Prostate gland (tissue), 2 donors: ENCODE measurements at places on chromosomes 2 and 18. TPM values are rescaled to one million over a fixed set of nuclear protein-coding genes. Genes with fewer than 3 reads are reported as not detected.

Gene UGT1A8
- total RNA-seq, result not detected

Gene ADD2
- total RNA-seq, result 0.32 TPM

Gene WIPF1
- 7.2 TPM for total RNA-seq

Gene NIFK
- 57.7 TPM for total RNA-seq

Gene IGFBP2
- total RNA-seq, result 152 TPM

DNA sequence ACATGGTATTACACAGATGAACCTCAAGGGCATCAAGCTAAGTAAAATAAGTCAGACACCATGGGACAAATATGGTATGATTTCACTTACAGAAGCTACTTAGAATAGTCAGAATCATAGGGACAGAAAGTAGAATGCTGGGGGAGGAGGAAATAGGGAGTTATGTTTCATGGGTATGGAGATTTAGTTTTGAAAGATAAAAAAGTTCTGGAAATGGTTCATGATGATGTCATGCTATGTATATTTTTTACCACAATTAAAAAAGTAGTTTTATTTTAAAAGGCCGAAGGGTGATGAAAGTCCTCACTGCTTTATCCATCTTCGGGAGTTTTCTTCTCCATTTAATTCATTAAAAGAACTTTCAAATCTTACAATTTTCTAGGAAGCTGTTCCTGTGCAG is 181.9 kb downstream of the CALCRL start:
- no peak for DNase-seq

DNA sequence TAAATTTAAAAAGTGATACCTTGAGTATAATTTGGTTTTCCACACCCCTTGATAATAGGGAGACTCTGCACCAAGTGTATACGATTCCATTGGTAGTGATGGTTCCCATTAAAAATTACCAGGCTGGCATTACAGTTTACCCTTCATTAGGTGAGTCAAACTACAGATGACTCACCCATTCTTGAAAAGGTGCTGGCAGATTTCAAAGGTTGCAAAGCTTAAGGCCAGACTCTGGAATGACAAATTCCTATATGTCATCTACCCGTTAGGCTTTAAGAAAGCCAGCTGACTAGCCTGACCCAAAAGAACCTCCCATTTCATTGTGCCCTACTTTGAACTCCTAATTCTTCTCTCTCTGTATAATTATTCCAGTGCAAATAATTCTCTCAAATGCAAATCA is 124.4 kb downstream of the LRRTM4 start:
- DNase-seq, result no peak

GRCh38 chr2:94872088-94872618 is 923 bp downstream of the TEKT4 start:
- no peak for DNase-seq

DNA sequence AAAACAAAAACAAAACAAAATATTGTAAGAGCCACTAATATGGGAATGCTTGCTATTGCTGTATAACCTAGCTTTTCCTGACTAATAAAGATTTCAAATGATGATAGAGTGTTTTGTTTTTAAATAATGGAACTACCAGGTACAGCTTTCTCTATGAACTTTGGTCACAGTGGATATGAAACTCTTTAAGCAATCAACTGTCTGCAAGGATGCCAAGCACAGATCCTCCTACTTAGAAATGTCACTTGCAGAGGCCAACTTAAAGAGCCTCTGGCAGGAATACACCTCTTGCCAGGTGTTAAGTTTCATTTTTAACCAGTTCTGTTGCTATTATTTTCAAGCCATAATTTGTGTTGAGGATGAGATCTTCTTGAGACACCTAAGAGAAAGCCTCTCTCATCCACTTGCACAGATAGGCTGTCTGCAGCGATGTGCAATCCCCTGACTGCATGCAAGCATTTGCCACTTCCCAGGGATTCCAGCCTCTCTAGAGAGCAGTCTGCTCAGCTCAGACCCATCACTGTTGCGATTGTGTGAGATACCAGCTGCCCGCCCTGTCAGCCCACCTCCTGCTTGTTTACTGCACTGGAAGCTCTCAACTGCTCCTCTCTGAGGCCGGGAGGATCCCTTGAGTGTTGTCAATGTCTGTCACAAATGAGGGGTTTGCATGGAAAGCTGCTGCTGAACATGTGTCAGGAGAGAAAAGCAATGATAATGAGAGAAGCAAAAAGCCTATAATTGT is 86.1 kb upstream of the SCG2 start:
- DNase-seq, result no peak

GRCh38 chr2:233795735-233796171 is 17.6 kb downstream of the MROH2A start:
- DNase-seq, result no peak

DNA sequence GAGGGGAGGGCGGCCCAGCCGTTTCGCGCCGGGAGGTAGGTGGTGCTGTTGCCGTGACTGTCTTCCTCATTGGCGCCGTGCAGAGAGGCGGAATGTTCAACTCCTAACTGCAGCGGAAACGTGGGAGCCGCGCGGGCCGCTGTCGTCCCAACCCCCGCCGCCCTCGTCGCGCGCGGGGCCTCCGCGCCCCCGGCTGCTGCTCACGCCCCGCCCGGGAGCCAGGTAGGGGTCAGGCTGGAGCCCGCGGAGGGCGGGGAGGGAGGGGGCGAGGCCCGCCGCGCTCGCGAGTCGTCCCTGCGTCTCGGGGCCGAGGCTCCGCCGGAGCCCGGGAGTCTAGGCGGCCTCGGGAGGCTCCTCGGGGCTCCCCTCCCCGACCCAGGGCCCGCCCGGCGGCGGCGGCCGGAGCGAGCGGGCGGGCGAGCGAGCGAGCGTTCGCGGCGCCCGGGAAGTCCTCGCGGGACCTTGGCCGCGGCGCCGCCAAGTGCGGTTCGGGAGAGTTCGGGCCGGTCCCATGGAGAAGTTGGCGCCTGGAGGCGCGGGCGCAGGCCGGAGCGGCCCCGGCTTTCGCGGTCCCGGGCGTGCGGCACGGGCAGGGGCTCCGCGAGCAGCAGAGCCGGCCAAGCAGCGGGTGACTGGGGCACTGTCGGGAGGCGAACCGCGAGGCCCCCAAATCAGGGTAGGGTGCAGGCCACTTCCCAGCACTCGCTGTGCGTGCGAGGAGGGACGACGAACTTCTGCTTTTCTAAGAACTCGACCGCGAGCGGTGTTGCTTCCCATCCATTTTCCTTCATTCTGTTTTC is at the start of gene MAP3K20:
TSS of gene MAP3K20 (plus strand) at position 66 of the 800 bp plus-strand sequence. CDS start 15,186 bp downstream, outside the sequence.
- DNase-seq, result peak; percentile 75

DNA sequence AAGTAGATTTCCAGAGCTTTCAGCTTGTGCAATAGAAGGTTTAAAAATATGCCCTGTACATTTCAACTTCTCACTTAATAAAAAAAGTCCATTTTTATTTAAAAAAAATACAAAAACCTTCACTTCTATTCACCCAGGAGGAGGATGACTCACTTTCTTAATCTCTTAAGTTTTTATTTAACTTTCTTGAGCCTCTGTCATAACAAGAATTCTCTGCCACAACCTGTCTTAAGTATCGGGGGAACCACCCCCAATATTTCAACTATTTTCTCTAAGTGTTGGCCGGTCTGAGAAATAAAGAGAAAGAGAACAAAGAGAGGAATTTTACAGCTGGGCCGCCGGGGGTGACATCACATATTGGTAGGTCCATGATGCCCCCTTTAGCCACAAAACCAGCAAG is 58.4 kb downstream of the LRATD1 start:
- DNase-seq, result no peak

GRCh38 chr2:202375033-202375608 is 1.0 kb upstream of the BMPR2 start:
- DNase-seq, result peak; percentile 34

DNA sequence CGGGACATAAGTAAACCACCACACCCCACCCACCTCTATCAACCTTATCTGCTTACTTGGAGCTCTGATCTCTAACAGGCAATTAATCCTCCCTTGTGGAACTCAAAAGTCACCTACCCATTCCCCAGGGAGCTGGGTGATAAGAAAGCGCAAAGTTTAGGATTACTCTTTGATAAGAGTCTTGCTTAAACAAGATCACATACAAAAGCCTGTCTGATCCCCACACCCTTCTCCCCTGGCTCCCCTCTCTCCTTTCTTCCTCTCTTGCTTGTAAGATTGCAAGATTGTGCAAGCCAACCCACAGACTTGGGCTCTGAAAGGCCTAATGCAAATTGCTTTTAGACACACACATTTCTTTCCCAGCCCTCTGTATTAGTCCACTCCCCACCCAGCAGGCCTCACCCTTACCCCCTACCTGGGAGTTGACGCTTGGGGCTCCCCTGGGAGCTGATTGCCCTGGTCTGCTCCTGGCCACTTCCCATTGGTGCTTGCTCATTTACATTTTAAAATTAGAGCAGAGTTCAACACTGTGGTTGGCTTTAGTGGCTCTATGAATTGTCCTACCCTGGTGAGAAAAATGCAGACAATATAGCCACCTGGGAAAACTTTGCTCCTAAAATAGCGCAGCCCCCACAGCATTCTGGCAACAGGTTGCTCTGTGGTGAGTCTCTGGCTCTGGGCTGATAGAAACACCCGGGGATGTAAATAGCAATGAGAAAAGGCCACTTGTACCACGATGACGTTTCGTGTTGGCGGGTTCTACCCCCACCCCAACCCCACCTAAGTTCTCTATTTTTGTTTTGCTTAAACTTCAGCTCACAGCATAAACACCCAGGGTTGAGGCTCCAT is 92.8 kb upstream of the MSH2 start:
- DNase-seq, result no peak

- no peak for DNase-seq
Observed at GRCh38 chr2:62315476-62315875, 119.6 kb downstream of the B3GNT2 start.

- no peak for DNase-seq
Observed at GRCh38 chr18:44065206-44065605, 615.5 kb upstream of the SETBP1 start.

- DNase-seq, result no peak
Observed at GRCh38 chr2:104856973-104857261, 3.0 kb downstream of the POU3F3 start.

DNA sequence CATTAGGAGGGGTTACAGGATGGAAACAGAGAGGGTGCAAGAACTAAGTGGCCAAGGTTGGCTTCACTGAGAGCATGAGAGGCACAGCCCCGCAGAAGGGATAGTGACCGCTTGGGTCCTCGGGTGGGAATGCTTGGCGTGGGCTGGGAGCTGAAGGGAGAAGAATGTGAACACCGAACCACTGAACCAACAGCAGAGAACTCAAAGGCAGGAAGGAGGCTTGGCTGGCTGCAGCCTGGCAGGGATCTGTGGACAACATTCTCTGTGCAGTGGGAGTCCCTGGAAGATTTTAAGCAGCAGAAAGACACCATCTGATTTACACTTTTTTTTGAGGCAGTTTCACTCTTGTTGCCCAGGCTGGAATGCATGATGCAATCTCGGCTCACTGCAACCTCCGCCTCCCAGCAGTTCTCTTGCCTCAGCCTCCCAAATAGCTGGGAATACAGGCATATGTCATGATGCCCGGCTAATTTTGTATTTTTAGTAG is 33.9 kb downstream of the SOWAHC start:
- no peak for DNase-seq

DNA sequence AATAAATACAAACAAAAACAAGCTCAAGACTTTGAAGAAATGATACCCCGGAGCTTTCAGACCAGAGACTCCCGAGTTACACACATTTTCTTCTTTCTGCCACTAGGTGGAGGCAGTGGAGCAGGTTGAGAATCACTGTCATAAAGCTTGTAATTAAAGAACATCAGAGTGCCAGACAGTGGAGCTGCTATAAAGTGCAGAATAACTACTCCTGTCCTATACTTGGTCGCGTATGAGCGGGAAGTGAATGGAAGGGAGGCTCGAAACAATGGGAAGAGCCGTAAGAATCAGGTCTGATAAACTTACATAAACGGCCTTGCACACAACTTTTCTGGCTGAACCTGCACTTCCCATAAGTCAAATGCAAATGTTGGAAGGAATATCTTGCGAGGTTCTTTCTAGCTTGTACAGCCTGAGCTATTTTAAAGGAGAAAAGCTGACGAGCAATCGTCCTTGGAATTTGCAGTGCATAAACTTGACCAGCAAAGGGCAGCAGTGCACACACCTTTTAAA is 189.0 kb downstream of the RPIA start:
- DNase-seq, result peak; percentile 16

DNA sequence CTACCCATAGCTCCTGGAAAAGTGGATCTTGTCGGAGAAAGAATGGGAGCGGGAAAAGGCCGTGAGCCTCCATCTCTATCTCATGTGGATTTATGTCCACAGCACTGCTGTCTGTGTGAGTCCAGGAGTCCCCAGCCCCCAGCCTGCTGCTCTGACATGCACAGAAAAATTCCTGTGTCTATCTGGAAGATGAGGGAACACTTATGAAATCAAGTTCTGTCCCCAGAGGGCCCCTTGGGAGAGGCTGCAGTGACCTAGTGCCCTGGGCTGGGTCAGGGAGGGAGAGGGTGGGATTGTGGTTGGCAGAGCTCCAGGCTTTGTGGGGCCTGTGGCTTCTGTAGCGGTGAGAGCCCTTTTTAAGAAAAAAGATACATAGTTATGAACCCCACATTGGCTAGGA is 37.6 kb downstream of the HJURP start:
- DNase-seq, result no peak

DNA sequence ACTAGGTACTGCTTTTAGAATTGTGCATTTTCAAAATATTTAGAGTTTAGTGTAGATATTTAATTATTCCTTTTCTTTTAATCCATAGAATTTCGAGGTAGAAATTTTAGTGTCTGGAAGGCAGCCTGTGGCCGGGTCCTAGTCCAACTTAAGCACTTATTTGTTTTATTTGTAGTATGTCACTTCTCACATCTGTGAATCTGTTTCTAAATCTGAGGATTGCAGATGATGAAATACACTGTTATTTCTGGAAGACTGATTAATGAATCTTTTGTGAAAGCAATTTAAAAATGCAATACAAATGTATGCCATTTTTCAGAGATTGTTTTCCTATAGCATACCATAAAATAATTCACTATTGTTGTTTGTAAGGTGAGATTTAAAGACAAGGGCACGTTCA is 483.9 kb upstream of the TRIB2 start:
- DNase-seq, result no peak

- DNase-seq, result no peak
Observed at GRCh38 chr2:235085476-235085875, 133.7 kb downstream of the SH3BP4 start.

- no peak for DNase-seq
Observed at GRCh38 chr2:236130349-236130998, 37.7 kb downstream of the GBX2 start.

GRCh38 chr2:73176205-73176880 is 26.0 kb upstream of the NOTO start:
- DNase-seq, result no peak

DNA sequence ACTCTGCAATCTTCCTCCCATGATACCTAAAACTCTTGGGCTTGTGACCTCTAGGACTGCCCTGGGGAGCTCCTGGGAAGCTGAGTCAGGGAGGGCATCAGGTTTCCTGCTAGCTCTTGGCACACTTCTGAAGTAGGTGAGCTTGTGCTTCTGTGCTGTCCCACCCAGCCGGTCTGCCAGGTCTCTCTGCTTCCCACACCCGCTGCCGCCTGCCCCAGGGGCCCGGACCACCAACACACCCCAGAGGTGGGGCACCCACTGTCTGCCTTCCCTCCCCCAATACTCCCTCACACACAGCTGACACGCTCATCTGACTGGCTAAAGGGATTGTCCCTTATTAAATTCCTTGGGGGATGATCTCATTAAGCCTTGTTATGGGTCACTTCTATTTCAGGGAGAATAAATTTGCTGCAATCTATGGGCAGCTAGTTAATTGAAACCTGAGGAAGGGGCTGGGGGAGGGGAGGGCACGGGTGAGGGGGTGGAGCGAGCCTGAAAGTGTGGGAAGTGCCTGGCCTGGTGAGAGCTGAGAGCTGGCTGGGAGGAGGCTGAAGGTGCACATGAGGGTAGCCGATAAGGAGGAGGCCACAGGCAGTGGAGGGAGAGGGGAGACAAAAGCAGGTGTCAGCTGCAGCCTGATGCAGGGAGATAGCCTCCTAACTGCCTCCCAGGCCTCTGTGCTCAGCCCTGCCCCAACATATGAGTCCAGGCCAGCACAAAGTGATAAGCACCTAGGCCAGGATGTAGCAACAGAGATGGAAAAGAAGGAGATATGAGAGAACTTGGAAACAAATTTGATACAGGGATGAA is 48.8 kb downstream of the HAUS1 start:
- no peak for DNase-seq
